ENCODE measurements at places on chromosomes 5 and 9. TPM values are rescaled to one million over a fixed set of nuclear protein-coding genes. Genes with fewer than 3 reads are reported as not detected.
A peak's percentile ranks its signal among the peaks of the same experiment; 100 is the strongest.

DNA sequence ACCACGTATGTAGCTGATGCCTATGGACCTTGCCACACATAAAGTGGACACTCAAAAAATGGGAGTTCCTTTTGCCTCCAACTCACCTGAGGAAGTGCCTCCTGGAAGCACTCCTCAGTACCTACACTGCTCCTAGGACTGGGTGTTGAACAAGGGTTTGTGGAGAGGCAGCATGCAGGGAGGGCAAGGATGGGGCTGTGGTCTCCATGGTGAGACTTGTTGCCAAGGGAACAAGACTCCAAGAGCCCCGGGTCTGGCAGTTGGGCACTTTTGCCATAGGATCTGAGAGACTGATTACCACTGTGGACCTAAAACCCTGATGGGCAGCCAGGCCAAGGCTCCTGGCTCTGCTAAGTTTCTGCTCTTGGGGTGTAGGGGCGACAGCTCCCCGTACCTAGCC is 6.9 kb upstream of the NR5A1 start:
- H3K4me3 ChIP-seq = no peak overlapping the region
- H3K27me3 ChIP-seq = peaks cover 5% of the 10 kb centered on the region
- no peak for DNase-seq
- H3K36me3 ChIP-seq = no peaks in the 10 kb centered on the region
- H3K4me1 ChIP-seq = peaks cover 7% of the 10 kb centered on the region
- no peak overlapping the region for H3K27ac ChIP-seq

DNA sequence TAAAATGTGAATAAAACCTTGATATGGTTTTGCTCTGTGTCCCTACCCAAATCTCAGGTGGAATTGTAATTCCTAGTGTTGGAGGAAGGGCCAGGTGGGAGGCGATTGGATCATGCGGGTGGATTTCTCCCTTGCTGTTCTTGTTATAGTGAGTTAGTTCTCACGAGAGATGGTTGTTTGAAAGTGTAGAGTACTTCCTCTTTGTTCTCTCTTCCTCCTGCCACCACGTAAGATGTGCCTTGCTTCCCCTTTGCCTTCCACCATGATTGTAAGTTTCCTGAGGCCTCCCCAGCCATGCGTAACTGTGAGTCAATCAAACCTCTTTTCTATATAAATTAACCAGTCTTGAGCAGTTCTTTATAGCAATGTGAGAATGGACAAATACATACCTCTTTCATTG is 34.9 kb downstream of the TARS1 start:
- DNase-seq = no peak
- peaks cover 64% of the 10 kb centered on the region for H3K36me3 ChIP-seq
- no peaks in the 10 kb centered on the region for H3K4me1 ChIP-seq
- H3K27ac ChIP-seq = no peak overlapping the region
- H3K4me3 ChIP-seq = no peak overlapping the region

GRCh38 chr5:48192-48591 is 43.8 kb upstream of the PLEKHG4B start:
- no peaks in the 10 kb centered on the region for H3K36me3 ChIP-seq
- no peak overlapping the region for H3K4me3 ChIP-seq
- no peak overlapping the region for H3K27ac ChIP-seq
- H3K4me1 ChIP-seq = no peaks in the 10 kb centered on the region
- no peak for DNase-seq

DNA sequence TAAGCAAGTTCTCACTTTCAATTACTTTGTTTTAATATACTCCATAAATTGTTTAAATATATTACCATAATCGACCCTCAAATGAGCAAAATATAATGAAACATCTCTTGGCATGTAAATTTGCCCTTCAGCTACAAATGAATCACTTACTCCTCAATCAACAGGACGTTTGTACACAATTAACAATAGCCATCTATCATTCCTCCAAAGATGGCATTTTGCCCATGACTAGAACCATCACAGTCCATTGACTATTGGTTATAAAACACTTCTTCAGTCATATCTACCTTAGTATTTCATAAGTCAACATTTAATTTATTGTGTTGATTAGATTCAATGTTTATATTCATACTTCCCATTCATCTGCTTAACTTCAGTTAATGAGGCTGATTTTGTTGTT is 127.2 kb downstream of the CTNND2 start:
- no peaks in the 10 kb centered on the region for H3K4me1 ChIP-seq
- H3K36me3 ChIP-seq = no peaks in the 10 kb centered on the region
- no peak overlapping the region for H3K4me3 ChIP-seq
- H3K27ac ChIP-seq = no peak overlapping the region
- no peaks in the 10 kb centered on the region for H3K27me3 ChIP-seq

DNA sequence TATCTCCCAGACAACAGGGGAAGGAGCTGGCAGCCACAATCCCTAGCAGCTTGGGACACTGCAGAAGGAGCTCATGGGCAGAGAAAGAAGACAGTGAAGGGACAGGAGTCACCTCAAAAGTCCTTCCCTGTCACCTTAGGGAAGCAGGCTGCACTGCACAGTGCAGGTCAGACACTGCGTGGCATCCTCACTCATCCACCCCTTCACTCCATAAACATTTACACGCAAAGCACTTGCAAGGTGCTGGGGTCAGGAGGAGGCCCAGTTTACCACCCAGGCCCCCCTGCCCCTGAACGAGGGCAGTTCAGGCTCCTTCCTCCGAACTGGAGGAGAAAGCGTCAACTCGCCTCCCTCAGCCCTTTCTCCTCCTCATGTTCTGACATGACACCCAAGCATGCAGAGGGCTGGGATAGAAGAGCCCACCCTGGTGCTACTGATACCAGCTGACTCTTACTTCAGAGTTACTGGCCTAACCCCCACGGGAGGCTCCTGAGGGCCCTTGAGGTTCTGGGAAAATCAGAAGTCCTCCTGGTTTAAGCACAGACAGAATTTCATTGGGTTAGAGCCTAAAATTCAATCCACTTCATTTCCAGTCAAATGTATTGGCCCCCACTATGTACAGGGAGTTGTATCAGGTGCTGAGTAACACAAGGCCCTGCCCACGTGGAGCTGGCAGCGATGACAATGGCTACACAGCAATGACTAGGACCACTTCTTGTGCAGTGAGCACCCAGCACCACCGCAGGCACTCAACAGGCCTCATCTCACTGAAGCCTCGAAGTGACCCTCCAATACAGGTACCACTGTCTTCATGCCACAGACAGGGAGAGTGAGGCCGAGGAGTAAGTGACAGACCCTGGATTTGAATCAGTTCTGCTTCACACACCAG is 70.4 kb downstream of the RAPGEF1 start:
- peaks cover 76% of the 10 kb centered on the region for H3K4me1 ChIP-seq
- H3K4me3 ChIP-seq = peak overlapping the region; percentile 67
- DNase-seq = no peak

- H3K27me3 ChIP-seq = peaks cover 4% of the 10 kb centered on the region
- no peaks in the 10 kb centered on the region for H3K36me3 ChIP-seq
- no peak for DNase-seq
- no peaks in the 10 kb centered on the region for H3K4me1 ChIP-seq
Observed at GRCh38 chr9:98967680-98968079, 24.0 kb downstream of the COL15A1 start.

GRCh38 chr9:129175515-129175824 is 2.6 kb downstream of the IER5L start:
- peak overlapping the region; percentile 88 for H3K27ac ChIP-seq
- H3K36me3 ChIP-seq = no peaks in the 10 kb centered on the region
- H3K4me1 ChIP-seq = peaks cover 26% of the 10 kb centered on the region
- H3K27me3 ChIP-seq = peaks cover 17% of the 10 kb centered on the region

GRCh38 chr5:132556153-132556762 is 519 bp upstream of the RAD50 start:
- peak overlapping the region; percentile 98 for H3K4me3 ChIP-seq
- no peaks in the 10 kb centered on the region for H3K27me3 ChIP-seq
- H3K36me3 ChIP-seq = peaks cover 6% of the 10 kb centered on the region
- H3K27ac ChIP-seq = peak overlapping the region; percentile 98

Gene CD274
- 4.0 TPM for total RNA-seq

Gene EPB41L4A
- total RNA-seq = not detected

Gene GGTA1
- total RNA-seq = not detected

Gene PRDM9
- not detected for total RNA-seq

Gene THG1L
- total RNA-seq = 13.4 TPM

Gene CARTPT
- not detected for total RNA-seq

All from activated CD8-positive, alpha-beta T cell treated with anti-CD3 and anti-CD28 coated beads, Interleukin-2, amount 10 ng/mL, durations not matched to agents 7 days and 5 days (primary cell).